ENCODE measurements at places on chromosomes 11 and 22. TPM values are rescaled to one million over a fixed set of nuclear protein-coding genes. Genes with fewer than 3 reads are reported as not detected.

CLDN5 gene
- 98.9 TPM for polyA plus RNA-seq

SCN3B gene
- 93.1 TPM for polyA plus RNA-seq

DNA sequence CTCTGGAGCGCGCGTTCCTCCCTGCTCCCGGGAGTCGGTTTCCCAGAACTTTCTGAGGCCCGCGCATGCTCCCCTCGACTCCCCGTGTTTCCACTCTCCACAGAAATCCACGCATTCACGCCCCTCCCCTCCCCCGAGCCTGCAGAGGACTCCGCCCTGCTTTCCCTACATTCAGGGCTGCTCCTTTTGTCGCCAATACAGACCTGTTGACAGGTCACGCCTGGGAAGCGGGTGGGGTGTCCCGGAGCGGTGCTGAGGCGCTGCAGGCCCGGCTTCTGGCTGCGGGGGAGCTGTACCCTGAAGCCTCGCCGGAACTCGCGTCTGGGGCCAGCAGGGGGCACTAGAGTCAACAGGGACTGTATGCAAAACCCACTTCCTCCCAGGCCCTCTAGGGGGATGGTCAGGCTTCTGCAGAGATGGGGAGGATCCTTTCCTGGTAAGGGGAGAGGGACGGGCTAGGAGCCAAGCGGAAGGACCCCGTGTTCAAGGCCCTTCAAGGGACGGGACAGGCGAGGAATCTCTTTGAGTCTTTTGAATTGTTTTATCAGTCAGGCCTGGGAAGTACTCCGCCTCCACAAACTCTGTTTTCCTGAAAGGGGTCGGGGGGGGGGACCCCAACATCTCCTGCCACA, at the start of gene PRAME:
PRAME (minus strand) TSS at position 294 of the 632 bp plus-strand sequence. CDS start 2,433 bp downstream, outside the sequence.
- DNase-seq = no peak

DNA sequence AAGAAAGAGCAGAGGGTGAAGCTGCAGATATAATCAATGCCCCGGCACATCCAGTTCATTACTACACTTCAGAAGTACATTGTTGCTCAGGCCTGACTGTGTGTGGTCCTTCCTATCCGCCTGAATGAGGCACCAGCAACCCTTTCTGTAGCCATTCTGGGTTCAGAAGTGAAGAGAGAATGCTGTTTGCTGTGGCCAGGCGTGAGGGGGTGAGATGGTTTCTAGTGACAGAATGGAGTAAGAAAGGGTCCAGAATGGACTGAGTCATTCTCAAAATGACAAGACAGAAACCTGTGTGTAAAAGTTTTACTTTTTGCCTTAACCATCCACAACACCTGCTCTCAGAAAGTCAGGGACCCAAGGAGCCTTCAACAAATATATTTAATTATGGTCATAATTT, 334.8 kb downstream of the GUCY1A2 start:
- no peak for DNase-seq

DENND6B gene
- polyA plus RNA-seq = 41.3 TPM

- DNase-seq = no peak
Observed at GRCh38 chr11:43381802-43382201, 23.1 kb downstream of the TTC17 start.

GRCh38 chr11:47348859-47349258, 3.6 kb downstream of the MYBPC3 start:
- DNase-seq = peak; percentile 9

- no peak for DNase-seq
Observed at GRCh38 chr11:84922836-84923235, 704.3 kb downstream of the DLG2 start.

- DNase-seq = no peak
Observed at GRCh38 chr11:114596175-114596919, 761 bp upstream of the NXPE4 start.

GRCh38 chr11:71117311-71117710, 135.1 kb downstream of the SHANK2 start:
- no peak for DNase-seq

GRCh38 chr11:48037709-48038468, 57.5 kb downstream of the PTPRJ start:
- DNase-seq = no peak

- no peak for DNase-seq
Observed at GRCh38 chr22:46829117-46829891, 66.9 kb downstream of the TBC1D22A start.
